Inflammatory macrophage (primary cell): ENCODE measurements at places on chromosomes 3 and 15.

- no peak for DNase-seq
Measured at GRCh38 chr3:106124818-106125217, 256.0 kb upstream of the CBLB start.

GRCh38 chr3:4313606-4314293 lies 10.6 kb downstream of the SETMAR start:
- DNase-seq = no peak

DNA sequence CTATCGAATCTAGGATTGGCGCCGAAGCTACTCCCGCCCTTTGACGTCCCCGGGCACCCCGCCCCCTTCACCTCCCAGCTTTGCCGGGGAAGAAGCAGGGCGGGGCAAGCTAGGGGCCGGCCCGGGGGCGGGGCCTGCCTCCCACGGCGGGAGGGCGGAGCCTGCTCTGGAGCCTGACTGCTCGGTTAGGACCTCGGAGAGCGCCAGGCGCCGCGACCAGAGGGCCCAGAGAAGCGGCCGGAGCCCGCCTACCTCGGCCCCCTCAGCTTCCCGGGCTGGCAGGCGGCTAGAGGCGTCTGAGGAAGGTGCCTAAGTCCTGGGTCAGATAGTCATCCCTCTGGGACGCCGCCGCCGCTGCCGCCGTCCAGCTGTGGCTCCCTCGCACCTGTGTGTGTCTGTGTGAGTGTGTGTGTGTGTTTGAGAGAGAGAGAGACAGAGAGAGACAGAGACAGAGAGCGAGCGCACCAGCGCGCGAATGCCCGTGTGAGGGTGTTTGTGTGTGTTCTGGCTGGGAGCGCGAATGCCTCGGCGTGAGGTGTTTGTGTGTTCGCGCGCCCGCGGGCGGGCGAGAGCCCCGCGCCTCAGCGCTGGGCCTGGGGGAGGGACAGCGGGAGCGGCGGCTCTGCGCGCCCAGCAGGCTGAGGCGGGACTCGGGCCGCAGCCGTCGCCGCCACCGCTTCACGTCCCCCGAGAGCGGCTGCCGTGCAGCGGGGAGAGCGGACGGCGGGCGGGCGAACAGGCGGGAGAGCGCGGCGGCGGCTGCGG lies at the start of gene STXBP5L:
STXBP5L (plus strand) TSS at position 176 of the 765 bp plus-strand sequence. CDS start 1,374 bp downstream, outside the sequence.
- DNase-seq = peak; percentile 38

DNA sequence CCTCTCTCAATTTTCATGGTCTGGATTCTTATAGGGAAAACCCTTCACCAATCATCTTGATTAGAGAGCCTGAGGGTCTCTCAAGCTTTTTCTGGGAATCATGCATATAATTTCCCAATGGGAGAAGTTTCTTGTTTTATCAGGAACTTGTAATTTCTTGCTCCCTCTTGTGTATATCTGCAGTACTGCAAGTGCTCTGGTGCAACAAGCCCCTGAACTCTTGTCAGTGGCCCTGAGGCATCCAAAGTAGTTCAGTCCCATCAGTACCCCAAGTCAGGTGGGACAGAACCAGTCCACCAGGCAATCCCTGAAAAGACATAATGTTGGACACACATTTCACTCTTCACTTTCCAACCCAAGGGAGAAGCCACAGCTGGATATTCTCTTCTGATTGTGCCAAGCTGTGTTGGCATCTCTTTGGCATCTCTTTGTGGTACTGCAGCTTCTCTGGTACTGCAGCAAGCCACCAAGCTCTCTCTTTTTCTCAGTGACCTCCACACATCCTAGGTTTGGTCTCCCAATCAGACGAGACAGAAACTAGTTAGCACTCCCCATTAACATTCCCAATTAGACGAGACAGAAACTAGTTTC lies 214.5 kb downstream of the ZIC4 start:
- peak; percentile 55 for DNase-seq

DNA sequence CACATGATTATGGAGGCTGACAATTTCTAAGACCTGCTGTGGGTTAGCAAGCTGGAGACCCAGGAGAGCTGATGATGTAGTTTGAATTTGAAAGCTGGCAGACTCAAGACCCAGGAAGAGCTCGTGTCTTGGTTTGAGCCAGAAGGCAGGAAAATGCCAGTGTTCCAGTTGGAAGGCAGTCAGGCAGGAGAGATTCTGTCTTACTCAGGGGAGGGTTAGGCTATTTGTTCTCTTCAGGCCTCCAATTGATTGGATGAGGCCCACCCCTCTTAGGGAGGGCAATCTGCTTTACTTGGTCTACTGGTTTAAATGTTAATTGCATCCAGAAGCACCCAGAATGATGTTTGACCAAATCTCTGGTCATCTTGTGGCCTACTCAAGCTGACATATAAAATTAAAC lies 40.4 kb upstream of the IGF2BP2 start:
- DNase-seq = no peak

DNA sequence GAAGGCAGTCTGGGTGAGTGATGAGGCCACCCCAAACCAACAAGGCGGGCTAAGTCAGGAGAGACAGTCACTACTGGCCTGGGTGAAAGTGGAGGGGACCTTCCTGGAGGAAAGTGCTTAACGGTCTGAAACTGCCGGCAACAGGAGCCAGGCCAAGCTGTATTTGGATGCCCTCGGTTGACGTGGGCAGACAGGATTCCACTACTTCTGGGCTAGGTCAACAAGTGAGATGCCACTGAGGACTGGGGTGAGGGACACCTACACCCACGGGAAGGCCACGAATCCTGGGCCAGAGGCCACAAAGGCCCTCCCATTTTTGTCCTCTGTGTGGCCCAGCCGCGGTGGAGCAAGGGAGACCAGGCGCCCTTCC lies 12.3 kb downstream of the SPTBN5 start:
- no peak for DNase-seq

DNA sequence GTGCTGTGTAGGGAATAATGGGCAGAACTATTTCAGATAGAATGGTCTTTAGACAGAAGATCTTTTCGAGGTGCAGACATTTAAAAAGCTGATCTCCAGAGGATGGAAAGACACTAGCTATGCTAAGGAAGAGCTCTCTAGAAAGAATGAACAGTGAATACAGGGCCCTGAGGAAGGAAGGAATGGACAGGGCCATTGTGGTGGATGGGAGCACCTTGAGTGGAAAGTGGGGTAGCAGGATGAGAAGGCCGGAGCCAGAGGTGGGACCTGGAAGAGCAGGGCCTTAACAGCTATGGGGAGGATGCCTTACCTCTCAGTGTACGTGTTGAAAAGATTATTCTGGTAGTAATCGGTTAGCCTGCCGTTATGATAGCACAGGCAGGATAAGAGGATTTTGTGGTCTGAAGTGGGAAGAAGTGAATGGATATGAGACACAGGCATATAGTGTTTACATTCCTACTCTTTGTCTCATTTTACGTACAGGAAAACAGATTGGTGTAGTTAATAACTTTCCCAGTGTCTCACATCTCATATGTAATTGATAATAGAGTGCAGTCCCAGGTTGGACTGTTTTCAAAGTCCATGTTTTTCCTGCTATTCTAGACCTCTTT lies 172.4 kb downstream of the KLHL25 start:
- DNase-seq = no peak

DNA sequence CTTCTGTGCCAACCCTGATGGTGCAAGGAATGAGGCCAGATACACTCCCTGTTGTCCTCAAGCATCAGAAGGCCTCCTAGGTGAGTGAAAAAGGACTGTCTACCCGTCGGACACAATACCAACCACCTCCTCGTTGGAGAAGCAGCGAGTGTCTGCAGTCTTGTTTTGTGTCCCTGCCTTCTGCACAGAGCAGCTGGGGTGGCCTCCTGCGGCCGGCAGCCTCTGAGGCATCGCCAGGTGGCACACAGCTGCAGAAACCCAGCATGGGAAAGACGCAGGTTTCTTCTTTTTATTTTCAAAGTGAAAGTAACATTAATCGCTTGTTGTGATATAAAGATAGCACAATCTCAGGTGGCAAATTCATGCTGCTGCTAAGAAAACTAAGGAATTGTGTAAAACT lies 509.9 kb downstream of the OCA2 start:
- no peak for DNase-seq

DNA sequence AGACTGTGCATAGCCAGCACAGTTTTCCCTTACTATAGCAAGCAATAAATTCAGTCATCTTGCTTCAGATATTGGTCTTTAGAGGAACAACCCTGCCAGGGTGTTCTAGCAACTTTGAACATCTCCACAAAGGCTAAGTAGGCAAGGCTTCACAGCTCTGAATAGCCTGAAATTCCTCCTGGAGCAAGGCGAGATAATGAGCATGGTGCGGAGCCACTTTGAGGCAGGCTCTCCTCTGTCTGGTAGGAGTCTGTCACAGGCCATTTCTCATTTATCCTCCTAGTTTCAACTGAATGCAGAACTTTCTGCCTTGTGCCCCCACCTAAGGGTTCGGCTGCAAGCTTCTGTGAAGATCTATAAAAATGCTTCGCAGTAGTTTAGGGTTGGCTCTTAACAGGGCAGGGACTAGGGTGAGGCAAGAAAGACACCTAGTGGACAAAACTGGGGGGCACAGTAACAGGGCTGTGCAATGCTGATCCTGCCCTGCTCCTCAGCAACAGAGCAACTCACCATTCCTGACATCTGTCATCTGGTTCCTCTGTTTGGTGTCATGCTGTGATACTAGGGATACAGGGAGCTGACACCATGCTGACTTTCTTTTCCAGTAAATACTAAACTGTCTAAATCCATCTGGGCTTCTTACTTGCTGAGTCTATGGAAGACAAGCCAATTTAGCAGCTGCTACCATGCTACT lies 16.6 kb upstream of the EHHADH start:
- DNase-seq = no peak

DNA sequence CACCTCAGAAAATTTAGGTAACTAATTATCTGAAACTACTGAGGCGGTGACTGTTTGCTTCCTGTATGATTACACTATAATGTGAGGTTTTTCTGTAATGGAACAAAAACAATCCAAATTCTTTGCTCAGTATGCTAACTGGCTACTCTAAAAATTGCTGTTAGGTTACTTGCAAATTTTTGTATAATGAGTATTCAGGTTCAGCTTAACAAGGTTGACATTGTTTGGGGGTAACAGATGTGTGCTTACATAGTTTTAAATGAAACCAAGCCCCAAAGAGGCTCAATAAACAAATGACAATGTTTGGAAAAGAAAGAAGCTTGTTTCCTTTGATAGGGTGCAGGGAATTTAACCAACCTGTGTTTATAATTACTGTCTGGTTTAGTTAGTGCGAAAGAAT lies 414.5 kb upstream of the MDFIC2 start:
- DNase-seq = no peak

- DNase-seq = no peak
Measured at GRCh38 chr3:29181149-29181780, 99.6 kb upstream of the RBMS3 start.

- DNase-seq = no peak
Measured at GRCh38 chr15:55457401-55458022, 49.2 kb downstream of the PIERCE2 start.

DNA sequence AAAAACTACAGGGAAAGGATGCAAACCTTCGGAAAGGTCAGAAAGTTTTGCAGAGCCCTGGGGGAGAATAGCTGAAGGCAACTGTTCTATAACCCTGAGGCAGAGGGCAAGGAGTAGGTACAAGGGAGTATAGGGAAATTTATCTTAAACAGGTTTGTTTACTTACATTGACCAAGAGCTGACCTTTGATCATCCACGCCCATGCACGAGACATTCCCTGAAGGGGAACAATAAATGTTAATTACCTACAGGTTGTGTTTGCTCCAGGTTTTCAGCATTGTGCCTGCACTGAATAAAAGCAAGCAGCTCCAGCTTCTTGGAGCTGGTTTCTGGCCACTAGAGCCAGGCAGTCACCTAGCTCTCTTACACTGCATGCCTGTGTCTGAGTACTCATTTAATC lies 524.5 kb upstream of the TGFBR2 start:
- DNase-seq = no peak

DNA sequence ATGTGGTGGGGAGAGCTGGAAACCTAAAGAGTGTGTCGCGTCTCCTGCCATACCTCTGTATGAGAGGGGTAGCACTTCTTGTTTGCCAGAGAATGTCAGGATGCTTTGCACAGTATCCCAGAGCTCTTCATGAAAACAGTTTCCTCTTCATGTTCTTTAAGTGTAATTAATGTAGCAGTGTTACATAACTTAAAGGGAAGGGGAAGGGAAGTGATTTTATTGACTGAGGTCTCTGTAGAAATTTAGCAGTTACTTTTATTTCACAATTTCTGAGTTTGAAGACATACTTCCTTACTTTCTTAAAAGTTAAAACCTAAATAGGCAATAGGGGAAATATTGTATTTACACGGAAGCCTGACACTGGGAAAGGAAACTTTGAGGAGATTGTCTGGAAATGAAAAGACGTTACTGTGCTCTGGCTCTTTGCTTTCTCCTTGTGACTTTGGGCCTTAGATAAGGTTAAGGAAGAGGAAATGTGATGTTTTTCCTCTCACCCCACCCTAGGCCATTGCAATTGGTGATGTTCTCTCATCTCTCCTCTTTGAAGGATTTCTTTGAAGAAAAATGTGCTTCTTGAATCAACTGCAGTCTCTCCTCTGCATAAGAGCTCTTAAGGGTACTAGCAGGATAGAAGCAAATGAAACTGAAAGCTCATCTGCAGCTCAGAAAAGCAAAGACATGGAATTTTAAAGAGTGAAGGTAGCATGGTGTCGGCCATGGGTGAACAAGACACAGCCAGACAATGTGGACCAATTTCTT lies 6.0 kb downstream of the NXPE3 start:
- DNase-seq = peak; percentile 34

DNA sequence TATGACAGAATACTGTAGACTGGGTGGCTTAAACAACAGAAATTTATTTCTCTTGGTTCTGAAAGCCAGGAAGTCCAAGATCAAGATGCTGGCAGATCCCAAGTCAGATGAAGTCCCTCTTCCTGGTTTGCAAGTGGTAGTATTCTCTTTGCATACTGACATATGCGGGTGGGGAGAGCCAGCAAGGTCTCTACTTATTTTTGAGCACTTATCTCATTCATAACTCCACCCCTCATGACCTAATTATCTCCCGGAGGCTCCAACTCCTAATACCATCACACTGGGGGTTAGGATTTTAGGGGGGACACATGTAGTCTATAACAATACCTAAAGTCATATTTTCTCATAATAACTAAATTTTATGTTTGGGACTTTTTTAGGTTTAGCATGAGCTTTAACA lies 65.3 kb downstream of the BLM start:
- DNase-seq = no peak

DNA sequence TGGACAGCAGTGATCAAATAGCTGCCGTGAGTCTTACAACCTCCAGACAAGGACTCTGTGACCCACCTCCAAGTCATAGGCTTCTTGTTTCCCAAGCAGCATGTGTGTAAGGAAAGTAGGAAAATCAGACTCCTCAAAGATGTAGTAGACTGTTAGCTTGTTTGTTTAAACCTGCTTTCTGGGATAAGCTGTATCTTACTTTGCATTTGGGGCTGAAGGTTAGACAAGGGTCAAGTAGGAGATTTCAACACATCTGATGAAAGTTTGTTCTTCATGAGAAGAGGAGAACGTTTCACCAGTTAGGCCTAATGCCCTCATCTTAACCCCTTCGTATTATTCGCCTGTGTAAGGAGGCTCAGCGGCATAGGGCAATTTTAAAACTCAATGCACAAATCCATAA lies 756.4 kb upstream of the NR2F2 start:
- DNase-seq = no peak

DNA sequence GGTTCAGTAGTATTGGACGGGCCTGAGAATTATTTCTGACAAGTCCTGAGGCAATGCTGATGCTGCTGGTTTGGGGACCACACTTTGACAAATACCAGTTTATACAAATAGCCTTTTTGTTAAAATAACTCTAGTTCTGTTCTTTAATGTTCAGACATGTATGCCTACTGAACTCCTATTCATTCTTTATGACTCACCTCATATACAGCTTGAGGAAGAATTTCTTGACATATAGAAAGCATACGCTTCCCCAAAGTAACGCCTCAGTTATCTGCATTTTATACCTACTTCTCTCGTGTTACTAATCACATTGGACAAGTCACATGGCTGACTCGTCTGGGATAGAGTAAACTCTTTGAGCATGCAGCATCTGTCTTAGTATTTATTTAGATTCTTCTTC lies 145.4 kb upstream of the GOLIM4 start:
- no peak for DNase-seq

GRCh38 chr3:14772533-14773138 lies 46.1 kb upstream of the FGD5 start:
- DNase-seq = no peak
